Hair follicular keratinocyte (primary cell): ENCODE measurements at places on chromosomes 6 and 20. TPM values are rescaled to one million over a fixed set of nuclear protein-coding genes. Genes with fewer than 3 reads are reported as not detected.

GABRR1 gene
- not detected in 2 replicates for total RNA-seq

HTR1E gene
- total RNA-seq, result not detected in 2 replicates

DEFB126 gene
- not detected in 2 replicates for total RNA-seq

C6orf58 gene
- 0.42 TPM in 1 of 2 replicates, not detected in the other for total RNA-seq

TMEM74B gene
- 0.30 and 0.39 TPM in 2 replicates for total RNA-seq
